ENCODE measurements at places on chromosomes 1 and 21.

DNA sequence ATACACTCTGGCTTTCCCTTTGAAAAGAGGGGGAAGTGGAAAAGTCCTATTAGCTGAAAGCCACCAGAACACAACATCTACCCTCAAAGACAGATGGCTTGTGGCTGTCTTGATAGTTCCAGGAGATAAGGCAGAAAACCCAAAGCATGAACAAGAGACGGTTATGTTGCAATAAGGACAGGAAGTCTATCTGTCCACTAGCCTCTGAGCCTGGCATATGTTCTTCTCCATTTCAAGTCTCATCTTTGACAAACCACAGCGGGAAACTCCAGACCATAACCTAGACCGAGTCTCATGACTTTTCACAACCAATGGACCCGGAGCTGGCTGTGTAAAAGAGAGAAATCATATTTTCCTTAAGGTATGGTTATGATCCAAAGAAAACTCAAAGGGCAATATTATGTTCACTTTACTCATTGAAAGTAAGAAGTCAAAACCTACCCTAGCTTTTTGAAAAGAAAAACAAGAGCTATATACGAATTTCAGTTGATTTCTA, 33.8 kb downstream of the DUSP10 start:
- DNase-seq, result peak; percentile 16

GRCh38 chr1:108699375-108700332, 7.5 kb downstream of the PRPF38B start:
- DNase-seq, result no peak

- no peak for DNase-seq
Observed at GRCh38 chr1:102627145-102627544, 481.2 kb downstream of the COL11A1 start.

- peak; percentile 56 for DNase-seq
Observed at GRCh38 chr1:84077476-84078107, 66.5 kb upstream of the PRKACB start.

DNA sequence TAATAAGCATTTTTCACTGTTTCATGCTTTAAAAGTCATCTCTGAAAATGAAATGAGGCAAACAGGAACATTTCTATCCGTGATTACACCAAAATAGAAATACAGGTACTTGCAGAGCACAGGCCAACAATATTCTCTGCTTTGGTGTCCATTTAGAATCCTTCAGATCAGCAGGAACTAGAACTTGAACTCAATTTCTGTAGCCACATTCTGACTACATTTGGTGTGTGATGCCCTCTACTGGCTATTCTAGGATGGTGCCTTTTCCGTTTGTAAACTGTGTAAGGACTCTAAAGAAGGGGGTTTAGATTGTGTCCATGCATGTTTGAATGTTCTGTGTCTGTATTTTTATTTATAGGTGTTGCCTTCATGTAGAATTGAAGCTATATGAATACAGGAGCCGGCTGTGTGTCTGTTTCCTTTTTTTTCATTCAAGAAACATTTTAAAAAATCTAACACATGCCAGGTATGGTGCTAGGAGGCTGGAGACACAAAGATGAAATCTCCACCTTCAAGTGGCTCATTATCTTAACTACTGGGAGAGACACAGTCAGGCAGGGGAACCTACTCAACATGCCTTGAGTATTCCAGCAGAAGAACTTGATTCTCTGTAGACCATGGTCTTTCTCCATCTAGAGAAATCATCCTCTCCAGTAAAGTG, 7.6 kb upstream of the ZNF326 start:
- DNase-seq, result peak; percentile 32

DNA sequence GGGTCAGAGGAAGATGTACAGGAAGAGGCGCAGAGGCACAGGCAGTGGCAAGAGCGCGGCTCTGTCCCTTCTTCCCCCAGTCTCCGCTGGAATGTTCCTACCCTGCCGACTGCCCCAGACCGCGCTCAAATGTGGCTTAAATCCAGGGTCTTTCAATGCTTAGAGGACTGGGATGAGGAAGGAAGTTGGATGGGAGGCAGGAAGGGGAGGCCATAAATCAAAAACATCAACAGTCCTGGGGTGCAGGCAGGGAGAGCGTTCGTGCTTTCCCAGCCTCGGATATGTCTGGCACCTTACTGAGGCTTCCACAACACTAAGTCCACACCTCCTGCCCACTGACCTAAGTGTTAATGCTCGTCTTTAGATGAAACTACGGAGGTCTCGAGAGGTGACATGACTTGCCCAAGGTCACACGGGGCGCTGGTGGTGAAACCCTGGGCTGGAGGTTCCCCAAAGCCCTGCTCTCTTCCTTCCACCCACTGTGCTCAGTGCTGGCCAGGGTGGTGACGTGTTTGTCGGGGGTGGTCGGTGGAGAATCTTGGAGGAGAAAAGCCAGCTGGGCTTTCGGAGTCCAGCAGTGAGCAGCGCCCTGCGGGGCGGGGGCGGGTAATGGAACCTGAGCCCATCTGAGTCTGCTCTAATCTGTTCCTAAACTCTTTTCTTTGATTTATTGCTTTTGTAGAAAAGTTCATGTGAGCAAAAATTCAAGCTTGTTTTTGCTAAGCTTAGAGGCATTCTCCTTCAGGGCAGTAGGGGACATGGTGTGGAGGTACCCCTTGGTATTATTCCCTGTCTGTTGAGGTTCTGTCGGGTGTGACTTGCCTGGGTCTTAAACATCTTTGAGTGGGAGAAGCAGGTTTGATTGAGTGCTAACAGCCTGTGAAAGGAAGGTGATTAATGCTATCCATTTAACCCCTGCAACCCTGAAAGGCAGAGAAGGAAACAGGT, 708 bp downstream of the CDA start:
- no peak for DNase-seq

GRCh38 chr1:206540044-206540780, 32.9 kb downstream of the RASSF5 start:
- no peak for DNase-seq

- DNase-seq, result no peak
Observed at GRCh38 chr1:95017775-95018174, 55.0 kb downstream of the ALG14 start.

DNA sequence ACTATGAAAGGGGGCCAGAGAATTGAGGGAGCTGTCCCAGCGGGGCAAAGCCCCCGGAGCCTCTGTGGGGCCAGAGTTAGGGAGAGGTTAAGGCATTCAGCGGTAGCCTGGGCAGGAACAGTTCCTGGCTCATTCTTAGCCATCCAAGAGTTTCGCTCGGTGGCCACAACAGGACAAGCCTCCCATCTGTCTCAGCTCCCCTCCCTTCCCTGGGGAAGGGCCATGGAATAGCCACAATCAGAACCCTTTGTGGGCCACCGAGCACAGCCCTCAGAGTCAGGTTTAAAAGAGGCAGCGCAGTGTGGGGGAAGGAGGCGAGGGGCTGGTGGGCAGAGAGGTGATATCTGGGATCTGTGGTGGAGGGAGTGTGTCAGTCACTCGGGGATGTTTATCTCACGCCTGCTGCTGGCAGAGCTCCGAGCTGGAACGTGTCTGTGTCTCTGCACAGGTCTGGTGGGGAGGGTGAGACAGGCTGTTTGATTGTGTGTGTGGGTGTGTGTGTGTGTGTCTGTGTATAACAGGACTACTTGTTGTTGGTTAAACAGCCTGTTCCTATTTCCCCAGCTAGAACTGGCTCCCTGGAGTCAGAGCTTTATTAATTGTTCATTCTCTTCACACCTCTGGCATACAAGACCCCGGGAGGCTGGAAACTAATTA, 49.6 kb upstream of the GOLT1A start:
- DNase-seq, result no peak

- DNase-seq, result peak; percentile 27
Observed at GRCh38 chr1:8969937-8970336, 24.3 kb downstream of the CA6 start.

GRCh38 chr1:166924823-166925541, 48.9 kb upstream of the TADA1 start:
- DNase-seq, result no peak

DNA sequence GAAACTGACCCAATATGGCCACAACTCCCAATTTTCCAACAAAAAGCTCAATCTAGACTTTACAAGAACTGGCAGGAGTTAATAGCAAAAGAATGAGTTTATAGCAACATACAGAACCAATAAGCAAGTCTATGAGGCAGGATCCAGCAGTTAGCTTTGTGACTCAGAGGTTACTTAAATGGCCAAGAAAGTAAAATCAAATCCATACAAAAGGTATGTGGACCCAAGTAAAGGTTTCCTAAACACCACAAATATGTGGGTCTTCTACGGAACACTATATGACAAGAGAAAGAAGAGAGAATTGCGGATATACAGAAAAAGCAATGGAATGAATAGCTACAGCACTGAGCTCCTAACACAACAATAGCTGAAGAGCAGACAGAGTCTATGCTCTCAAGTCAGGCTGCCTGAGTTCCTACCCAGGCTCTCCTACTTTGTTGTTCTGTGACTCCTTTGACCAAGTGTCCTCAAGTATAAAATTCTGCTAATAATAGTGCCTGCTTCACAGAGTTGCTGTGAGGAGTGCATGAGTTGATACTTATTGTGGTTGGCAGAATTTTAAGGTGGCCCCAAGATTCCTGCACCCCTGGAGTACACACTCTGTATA, 204.3 kb downstream of the SMYD3 start:
- DNase-seq, result no peak

DNA sequence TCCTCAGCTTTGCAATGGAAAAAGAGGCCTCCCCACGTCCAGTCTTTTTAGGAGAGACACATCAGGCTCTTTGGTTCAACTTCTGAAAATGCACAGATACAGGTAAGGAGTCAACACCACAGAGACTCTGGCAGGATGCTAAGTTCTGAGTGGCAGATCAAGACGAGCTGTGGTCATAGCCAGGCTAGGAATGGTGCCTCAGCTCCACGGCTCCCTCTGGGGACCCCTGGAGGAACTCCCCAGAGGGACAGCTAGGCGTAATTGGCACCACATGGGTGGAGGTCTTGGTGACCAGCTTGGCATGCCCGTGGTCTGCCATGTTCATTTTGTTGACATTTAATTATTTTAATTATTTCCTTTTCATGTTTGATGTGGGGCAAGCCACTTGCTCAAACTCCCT, 206.1 kb downstream of the KAZN start:
- no peak for DNase-seq

- no peak for DNase-seq
Observed at GRCh38 chr1:168110896-168111545, 25.7 kb downstream of the GPR161 start.

GRCh38 chr1:167751676-167752075, 29.9 kb downstream of the MPZL1 start:
- DNase-seq, result no peak

GRCh38 chr1:94922761-94923331, 4.1 kb downstream of the CNN3 start:
- no peak for DNase-seq

- no peak for DNase-seq
Observed at GRCh38 chr1:78722947-78723346, 73.3 kb downstream of the IFI44 start.

DNA sequence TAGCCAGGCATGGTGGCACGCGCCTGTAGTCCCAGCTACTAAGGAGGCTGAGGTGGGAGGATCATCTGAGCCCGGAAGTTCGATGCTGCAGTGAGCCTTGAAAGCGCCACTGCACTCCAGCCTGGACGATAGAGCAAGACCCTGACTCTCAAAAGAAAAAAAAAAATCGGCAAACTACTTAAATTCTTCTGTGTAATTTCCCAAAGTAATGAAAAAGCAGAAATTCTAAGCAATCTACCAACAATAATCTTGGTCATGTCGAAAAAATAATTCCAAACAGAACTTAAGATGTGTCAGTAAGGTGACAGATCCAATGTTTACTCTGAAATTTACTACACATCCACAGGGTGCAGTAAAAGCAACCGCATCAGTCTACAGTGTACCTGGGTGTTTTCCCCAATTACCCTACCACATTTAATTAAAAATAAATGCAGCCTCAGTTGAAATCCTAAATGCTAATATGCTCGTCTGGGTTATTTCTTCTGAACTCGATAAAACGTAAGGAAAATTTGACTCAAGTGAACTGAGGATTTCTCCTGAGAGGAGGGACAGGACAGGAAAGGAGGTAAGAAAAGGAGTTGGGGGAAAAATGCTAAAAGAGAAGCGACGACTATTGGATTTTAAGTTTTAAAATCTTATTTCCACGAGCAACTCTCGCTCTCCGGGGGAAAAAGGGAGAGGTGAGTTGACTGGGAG, 801 bp downstream of the EPRS1 start:
- no peak for DNase-seq

DNA sequence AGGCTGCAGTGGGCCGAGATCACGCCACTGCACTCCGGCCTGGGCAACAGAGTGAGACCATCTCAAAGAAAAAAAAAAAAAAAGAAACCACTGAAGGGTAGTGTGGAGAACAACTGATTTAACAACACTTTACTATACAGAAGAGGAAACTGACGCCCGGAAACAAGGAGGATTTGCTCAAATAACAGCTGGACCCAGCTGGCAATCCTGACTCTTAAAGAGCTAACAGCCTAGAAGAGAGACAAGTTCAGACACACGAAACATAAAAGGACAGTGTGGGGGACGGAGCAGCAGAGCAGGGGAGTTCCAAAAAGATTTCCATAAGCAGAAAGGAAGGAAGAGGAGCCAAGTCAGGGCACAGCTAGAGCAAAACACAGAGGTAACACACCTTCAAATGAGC, 4.4 kb downstream of the ECHDC2 start:
- DNase-seq, result no peak

DNA sequence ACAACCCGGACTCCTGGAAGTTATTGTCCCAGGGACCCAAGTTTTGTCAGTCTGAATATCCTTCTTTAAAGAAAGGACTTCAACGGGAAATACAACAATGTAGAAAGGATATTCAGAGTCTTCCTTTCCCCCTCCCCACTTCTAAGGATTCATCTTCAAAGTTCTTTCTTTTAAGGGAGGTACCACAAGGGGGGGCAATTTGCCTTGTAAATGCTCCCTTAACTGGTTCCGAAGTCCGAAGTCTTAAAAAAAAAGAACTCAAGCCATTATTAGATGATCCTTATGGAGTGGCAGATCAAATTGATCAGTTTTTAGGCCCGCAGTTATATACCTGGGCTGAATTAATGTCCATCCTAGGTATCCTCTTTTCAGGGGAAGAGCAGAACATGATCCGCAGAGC, 47.0 kb downstream of the SERINC2 start:
- DNase-seq, result no peak

DNA sequence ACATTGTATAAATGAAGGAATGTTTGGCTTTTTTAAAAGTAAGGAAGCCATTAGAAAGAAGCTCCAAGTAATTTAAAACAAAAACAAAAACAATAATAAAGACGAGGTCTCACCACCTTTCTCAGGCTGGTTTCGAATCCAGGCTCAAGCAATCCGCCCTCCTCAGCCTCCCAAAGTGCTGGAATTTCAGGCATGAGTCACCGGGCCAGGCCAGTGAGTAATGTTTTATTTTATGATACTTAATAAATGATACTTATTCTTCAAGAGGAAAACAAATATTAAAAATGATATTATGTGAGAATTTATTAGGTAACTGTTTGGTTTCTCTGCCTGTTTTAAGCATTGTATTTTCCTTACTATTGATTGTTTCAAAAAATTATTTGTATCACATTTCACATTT, 201.4 kb upstream of the BRINP3 start:
- no peak for DNase-seq
